ENCODE measurements at places on chromosomes 5 and 9.

DNA sequence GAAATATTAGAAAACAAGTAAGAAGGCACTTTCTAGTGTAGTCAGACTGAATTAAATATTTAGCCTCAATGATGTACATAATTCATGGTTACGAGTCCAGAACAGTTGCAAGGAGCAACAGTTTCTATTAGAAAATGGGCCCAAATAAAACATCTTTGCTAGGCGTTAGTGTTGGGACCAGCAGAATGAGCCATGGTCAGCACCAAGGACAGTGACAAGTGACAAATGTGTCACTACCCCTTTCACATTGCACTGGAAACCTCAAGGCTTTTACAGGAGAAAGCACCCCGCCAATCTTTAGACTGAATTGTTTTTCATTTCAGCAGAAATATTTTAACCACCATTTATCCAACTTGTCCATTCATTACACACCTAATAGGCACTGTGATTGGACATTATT, 301.3 kb upstream of the ADCY2 start:
- DNase-seq: no peak

DNA sequence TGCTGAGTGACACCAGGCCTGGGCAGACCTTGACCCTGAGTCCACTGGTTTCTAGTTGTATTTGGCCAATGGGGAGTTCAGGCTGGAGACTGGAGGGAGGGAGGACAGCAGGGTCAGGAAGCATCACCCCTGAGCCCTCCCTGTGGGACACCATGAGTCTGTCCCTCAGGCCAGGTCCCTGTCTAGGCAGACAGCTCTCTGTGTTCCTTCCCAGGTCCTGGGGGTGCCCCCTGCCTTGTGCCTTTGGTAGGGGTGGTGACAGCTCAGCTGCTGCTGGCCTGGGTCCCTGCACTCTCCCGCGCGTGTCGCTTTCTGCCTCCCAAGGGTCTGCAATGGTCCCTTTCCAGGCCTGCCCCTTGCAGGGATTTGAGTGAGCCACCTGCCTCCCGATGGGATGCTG, 125.5 kb downstream of the OLFM1 start:
- no peak for DNase-seq

DNA sequence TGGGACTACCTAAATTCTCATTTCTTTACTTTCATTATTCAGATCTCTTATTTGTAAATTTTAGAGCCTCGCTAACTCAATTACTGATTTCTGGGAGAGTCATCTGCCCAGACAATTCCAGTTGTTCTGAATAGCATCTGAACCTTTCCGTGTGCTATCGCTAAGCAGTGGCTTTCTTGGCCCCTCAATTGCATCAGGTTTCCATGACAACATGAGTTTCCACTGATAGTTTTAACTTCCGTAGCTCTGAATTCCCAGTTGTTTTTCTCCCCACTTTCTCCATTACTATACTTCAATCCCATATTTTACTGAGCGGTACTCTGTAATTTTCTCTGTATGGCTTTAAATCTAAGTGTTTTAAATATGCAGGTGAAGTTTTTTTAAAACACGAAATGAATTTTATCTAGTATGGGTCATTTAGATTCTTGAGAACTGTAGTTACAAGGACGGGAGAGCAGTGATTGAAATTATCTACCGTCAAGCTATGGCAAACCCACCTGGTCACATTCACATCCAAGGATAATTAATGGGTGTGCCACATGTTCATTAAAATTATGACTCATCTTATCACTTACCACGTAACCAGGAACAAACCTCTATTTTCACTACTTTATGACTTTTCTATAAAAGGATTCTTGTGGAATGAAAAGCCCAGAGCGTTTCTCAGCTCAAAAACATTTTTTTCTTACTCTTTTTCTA, 223.5 kb upstream of the PCSK5 start:
- no peak for DNase-seq

GRCh38 chr5:142450419-142450818, 125.6 kb upstream of the SPRY4 start:
- no peak for DNase-seq

DNA sequence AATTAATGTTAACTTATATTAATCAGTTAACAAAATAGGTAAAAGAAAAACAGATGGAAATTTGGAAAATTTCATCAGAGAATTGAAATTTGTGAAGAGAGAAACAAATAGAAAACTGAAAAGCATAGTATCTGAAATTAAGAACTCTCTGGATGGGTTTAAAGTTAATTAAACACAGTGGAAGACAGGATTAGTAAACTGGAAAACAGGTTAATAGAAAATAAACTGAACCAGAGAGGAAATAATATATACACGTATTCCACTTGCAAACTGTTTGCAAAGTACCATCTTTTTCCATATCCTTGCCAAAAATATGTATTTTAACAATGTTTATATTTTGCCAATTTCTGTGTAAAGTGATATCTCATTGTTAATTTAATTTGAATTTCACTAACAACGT, 257.5 kb downstream of the CD180 start:
- DNase-seq: no peak
